ENCODE measurements at places on chromosomes 12 and 14. TPM values are rescaled to one million over a fixed set of nuclear protein-coding genes. Genes with fewer than 3 reads are reported as not detected.

BDKRB2 gene
- polyA plus RNA-seq = 9.4 TPM

PLEKHG3 gene
- 23.5 TPM for polyA plus RNA-seq

KRT79 gene
- polyA plus RNA-seq = 0.26 TPM

TTC9 gene
- 0.56 TPM for polyA plus RNA-seq

SYNE3 gene
- 24.5 TPM for polyA plus RNA-seq

ADCY4 gene
- polyA plus RNA-seq = 107 TPM

MIP gene
- not detected for polyA plus RNA-seq

All from adipose tissue (tissue), 3 donors.